ENCODE measurements at places on chromosomes 3 and 15.

DNA sequence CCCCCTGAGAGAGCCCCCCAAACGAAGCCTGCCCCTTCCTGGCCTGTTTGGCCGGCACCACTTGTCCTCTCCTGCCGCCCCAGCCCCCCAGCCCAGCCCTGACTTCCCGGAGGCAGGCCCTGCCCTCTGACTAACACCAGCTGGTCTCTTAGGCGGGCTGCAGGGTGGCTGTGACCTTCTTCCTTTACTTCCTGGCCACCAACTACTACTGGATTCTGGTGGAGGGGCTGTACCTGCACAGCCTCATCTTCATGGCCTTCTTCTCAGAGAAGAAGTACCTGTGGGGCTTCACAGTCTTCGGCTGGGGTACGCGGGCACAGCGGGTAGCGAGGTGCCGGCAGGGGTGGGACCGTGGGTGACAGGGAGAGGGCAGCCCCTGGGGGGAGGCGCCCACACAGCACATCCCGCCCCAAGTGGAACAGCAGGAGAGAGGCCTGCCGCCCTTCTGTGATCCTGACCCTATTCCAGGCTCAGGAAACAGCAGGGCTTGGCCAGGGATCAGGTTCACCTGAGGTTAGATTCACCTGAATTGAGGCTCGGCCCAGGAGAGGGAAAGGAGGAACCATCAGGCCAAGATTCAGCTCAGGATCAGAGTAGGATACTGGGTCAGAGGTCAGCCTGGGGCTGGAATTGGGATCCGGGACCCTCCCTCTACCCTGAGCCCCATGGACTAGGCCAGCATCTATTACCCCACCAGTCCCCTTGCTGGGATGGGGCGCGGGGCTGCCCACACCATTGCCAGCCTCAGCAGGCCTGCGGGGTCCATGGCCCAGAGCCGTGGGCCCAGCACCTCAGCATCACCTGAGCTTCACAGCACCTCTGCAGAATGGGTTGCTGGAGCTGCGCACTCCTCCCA lies 21.9 kb downstream of the PTH1R start:
- DNase-seq: no peak

GRCh38 chr15:64623347-64623996 lies 151.9 kb downstream of the RBPMS2 start:
- DNase-seq: peak; percentile 52

- no peak for DNase-seq
Observed at GRCh38 chr15:67135494-67135893, 70.1 kb downstream of the SMAD3 start.

- DNase-seq: no peak
Observed at GRCh38 chr3:50154476-50154839, 666 bp upstream of the SEMA3F start.

DNA sequence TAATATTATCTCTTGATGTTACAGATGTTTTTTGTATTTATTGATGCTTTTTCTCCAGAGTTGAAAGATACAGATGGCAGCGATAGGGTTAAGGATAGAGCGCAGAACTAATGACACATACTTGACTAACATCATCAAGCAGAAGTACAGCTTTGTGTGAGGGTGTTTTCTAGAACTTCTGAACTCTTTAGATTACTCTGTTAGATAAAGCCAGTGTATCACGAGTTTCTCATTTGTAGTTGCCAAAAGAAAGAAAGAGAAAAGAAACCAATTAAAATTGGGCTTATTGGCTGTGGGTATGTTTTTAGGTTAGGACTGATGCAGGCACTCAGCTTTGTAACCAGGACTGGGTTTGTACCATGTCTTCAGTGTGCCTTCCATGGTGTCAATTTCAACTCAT lies 6.6 kb upstream of the GPR171 start:
- DNase-seq: no peak

DNA sequence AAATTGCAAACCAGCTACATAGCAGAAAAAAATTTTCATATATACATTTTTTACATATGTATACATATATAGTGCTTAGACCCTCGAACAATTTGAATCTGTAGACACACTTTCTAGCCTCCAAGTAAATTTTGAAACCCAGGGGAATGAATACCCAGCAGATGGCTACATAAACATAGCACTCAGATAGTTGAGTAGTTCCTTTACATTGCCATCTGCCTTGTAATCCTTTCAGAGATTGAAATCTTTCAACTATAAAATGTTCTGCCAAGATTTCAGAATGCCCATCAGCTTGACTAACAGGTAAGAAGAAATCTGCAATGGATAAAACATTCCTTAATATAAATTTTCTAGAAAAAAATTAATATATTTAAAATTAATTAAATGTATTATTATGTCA lies 1333.5 kb upstream of the CADM2 start:
- DNase-seq: no peak

- no peak for DNase-seq
Observed at GRCh38 chr3:190560013-190560895, 46.4 kb downstream of the IL1RAP start.

DNA sequence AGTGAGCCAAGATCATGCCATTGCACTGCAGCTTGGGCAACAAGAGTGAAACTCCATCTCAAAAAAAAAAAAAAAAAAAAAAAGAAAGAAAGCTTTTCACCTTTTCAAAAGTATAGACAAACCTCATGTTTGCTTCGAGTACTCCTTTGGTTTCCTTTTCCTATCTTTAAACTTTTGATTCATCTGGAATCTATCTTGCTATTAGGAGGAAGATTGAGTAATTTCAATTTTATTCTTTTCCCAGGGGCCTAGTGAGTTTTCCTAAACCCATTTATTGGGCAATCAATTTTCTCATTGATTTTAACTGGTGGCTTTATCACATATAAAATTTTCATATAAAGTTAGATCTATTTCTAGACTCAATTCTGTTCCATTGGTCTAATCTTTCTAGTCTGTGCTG lies 190.5 kb upstream of the VEPH1 start:
- no peak for DNase-seq
